ENCODE measurements at places on chromosomes 1 and 21.

DNA sequence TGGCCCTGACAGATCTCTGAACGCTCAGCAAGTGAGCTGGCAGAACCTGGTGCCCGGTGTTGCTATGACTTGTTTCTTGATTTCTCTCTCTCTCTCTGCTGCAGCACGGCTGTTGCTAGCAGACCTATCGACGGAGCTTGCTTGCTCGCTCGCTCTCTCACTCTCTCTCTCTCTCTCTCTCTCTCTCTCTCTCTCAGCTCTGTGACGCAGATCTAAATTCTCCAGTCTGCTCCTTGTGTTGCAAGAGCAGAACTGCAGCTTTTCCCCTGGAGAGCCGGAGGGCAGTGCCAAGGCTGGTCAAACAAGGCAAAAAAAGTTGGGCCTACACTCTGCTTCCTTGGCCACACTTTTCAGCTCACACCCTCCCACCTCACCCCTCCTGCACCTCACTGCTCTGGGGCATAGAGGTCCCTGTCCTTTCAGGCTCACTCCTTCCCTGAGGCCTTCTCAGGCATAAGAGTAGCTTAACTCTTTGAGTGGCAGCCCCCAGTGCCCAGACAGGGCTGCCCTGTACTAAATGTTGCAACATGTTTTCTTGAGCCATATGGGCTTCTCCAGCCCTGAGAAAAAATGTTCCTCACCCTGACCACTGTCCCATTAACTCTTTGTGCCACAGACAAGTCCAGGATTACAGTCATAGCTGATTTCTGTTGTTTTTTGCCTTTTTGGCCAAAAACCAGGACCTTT, 72.2 kb downstream of the CD46 start:
- peak; percentile 69 for DNase-seq

DNA sequence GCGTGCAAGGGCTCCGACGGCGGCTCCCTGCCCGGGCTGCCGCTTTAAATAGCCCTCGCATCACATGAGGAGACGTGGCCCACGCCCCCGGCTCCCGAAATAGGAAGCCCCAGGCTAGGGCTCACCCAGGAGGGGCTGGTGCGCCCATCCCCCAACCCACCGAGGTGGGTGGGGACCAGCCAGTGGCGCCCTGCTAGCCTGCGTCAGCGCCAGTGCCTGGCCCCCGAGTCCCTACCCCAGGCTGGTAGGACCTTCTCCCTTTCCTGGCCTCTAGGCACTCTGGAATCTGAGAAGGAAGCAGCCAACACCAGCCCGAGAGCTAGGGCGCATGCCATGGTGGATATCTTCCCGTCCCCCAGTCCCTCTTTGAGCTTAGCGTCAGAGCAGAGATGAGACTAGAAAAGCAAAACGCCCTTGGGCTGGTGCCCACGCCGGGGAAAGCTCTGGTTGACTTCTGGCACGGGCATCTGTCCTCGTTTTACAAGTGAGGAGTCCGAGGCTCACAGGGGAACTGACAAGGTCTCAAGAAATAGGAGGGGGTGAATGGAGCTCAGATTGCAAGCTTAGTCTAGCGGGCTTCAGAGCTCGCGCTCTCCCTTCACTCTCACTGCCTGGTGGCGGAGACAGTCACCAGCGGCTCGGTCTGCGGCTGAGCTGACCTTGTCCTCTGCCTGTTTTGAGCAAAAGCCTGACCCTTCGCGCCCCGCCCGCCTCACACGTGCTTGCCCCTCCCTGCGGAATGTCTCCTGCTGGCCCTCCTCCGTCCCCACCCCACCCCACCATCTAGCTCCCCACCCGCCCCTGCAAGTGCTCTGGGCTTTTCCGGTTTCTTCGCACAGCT, at the start of gene FABP3:
TSS of gene FABP3 (minus strand) at position 21 of the 841 bp plus-strand sequence. CDS start 62 bp downstream, outside the sequence.
- peak; percentile 19 for DNase-seq

DNA sequence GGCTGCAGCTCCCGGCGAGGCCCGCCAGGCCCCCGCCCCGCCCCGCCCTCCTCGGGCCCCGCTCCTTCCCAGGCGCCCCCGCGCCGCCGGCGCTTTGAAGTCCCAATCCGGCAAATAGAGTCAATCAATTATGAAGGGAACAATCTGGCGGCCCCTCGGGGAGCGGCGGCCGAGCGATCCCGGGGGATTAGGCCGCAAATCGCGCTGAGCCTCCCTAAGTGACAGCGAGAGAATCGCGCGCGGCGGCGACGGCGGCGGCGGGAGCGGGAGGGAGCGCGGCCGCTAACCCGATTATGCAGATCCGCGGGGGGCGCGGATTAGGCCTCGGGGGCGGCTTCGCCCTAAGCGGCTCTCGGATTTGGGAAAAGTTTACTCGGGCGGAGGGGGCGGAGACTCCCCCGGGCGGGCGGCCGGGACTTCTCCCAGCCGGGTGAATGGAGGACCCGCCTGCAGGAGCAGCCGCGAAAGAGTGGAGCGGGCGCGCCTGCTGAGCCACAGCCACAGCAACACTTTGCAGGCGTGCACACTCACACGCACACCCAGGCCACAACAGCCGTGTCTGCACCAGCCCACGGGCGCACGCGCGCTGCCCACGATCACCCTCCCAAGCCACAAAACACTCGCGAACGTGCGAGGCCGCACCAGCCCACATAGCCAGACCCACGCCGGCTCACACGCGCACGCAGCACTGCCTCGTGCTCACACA, 23.0 kb upstream of the DMBX1 start:
- no peak for DNase-seq

- DNase-seq: no peak
Measured at GRCh38 chr1:233714631-233715217, 100.8 kb downstream of the KCNK1 start.

GRCh38 chr1:205032508-205032907, 10.5 kb upstream of the CNTN2 start:
- DNase-seq: no peak

DNA sequence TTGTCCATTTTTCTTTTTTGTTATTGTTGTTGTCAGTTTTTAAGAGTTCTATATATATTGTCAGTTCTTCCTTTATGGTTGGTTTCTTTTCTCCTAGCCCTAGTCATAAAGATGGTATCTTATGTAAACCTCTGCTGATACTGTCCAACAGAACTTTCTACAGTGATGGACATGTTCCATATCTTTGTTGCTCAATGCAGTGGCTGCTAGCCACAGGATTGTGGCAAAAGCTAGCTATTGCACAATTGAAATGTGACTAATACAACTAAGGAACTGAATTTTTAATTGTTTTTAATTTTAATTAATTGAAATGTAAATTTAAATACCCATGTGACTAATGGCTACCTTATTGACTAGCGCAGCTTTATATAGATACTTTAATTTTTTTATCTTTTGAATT, 411.8 kb upstream of the PTBP2 start:
- DNase-seq: no peak

GRCh38 chr1:44568128-44568900, 106.0 kb downstream of the TMEM53 start:
- DNase-seq: no peak

DNA sequence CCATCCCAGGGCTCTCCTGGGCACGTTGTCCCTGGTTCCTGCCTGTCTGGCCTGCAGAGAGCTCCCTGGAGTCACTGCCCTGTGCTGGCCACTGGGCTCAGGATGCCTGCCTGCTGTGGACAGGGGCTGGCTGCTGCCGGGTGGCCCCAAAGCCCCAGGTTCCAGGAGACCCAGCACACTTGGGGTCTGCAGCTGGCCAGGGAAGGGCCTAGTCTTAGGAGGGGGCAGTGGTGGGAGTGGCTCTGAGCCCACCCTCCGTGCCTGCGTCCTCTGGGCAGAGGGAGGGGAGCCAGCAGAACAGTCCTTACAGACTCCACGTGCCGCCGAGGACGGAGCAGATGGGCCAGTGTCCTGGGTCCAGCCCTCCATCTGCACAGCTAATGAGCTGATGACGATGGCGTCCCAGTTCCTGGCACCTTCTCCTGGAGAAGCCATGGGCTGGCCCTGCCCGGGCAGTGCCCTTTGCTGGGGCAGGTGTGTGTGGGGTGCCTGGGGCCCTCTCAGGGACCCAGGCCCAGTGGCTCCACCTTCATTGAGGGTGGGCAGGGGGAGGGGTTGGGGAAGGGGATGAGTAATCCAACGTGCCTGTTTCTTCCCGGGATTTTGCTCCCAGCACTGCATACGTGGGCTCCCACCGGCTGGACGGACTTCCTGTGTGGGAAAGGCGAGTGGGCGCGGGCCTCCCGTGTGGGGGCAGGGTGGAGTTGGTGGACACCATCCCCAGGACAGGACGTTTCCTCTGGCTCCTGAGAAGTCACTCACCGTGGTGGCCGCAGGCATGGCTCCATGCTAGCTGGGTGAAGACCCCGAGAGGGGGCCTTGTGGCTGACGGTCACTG, 6.8 kb upstream of the PLCH2 start:
- DNase-seq: no peak

- no peak for DNase-seq
Measured at GRCh38 chr1:41868241-41868998, 50.3 kb downstream of the HIVEP3 start.

- DNase-seq: no peak
Measured at GRCh38 chr1:201184307-201185122, 6.1 kb upstream of the IGFN1 start.

GRCh38 chr1:35924838-35925237, 6.1 kb upstream of the AGO3 start:
- no peak for DNase-seq

DNA sequence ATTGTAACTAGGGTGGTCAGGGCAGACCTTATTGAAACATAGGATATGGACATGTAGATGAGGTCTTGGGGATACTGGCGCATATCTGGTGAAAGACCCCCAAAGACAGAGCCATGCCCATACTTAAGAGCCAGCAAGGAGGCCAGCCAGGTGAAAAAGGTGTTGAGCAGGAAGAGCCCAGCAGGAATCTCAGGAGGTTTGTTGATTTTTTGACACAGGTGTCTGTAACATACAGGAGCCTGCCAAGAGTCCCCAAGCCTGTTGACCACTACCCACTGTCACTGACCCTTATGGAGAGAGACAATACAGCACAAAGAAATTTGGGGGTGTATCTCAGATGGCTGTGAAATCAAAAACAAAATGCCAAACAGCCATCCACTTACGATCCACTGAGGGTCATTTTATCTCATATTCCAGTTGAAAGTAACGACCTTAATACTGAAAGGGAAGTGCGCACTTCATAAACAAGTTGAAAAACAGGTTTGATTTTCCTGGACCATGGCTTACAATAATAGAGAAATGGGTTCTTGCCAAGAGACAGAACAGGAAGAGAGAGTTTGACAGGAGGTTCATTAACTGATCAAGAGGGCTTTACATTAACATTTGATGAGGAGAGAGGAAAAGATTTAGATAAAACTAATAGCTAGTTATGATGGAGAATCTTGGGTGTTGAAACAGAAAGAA, 163.6 kb downstream of the GLUL start:
- no peak for DNase-seq

DNA sequence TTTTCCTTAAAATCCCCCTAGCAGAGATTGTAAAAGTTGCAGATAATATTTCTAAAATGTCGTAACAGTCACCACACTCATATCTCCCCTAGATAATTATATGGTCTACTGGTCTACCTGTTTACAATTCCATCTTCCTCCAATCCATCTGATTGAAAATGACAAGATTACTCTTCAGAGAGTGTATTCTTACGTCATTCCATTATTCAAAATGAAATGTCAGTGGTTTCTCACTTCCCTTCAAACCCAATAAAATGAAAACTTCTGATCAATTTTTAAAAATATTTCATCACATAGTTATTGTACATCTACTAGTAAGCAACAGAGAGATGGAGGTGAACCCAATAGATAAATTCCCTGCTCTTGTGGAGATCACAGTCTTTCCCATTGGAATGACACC, 202.2 kb upstream of the C8B start:
- DNase-seq: no peak

- DNase-seq: peak; percentile 62
Measured at GRCh38 chr1:160779626-160780397, 16.2 kb upstream of the LY9 start.

DNA sequence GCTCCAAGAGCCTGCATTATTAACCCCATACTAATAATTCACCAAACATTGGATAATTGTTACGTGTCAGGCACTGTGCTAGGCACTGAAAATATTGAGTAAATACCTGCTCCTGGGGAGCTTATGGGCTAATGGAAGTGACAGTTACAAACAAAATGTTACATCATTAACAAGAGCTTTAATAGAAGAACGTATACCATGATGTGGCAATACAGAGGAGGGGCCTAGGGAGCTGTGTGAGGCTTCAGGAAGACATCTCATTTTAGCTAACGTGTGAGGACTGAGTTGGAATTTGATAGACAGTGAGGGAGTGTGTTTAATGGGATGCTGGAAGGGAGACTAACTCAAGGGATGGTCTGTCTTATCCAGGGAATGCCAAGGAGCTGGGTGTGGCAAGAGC, 16.5 kb upstream of the TSPAN2 start:
- DNase-seq: no peak

DNA sequence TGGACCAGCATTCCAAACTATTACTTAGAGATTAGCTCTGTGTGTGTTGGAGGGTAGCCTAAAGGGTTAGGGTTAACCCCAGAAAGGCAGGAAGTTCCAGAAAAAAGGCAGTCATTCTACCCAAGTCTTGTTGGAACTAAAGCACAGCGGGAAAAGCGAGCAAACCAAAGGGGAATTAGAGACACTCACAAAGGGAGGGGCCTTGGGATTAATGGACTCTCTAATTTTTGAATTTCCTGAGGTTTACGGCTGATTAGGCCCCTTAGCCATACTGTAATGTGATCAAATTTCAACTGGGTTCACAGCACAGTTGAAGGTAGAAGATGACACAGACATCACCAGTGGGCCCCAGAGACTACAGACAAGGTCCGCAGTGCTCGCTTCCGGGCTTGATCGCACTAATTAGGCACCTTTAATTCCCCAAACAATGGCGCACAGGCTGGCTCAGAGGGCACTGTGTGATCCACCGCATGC, 28.3 kb downstream of the CAPZB start:
- no peak for DNase-seq

DNA sequence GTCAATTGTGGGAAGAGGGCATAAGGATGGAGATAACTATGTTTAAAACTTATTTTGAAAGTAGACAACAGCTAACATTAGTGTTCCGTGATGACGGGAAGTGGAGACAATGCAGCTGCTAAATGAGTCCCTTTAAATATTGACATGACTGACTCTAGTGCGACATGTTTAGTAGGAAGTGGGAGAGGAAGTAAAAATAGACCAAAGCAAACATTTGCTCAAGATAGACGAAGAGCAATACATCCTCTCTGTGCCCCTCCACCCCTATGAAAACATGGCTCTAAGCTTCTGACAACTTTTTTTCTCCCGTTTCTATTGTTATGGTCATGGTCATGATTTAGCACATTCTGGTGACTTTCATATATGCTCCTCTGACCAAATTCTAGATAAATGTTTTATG, 60.0 kb upstream of the HMCN1 start:
- no peak for DNase-seq

DNA sequence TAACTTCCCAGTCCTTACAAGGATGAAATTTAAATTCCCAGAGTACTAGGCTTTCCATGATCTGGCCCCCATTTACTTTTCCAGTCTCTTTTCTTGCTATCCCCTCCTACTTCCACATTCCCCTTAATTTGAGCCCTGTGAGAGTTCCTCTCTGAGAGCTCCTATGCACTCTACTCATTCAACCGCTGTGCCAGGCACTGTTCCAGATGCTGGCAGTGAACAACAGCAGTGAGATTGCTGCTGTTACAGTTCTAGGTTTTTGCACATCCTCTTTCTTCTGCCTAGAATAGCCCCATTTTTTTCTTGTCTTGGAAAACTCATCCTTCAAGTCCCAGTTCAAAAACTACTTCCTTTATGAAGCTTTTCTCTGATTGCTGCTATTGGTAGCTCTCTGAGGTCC, 18.8 kb downstream of the ATF6 start:
- DNase-seq: no peak

- DNase-seq: no peak
Measured at GRCh38 chr1:92956254-92957029, 4.8 kb downstream of the DIPK1A start.

GRCh38 chr1:165408518-165408917, 36.4 kb downstream of the RXRG start:
- no peak for DNase-seq

GRCh38 chr1:93288558-93288957, 57.1 kb upstream of the DR1 start:
- DNase-seq: no peak

All from stimulated activated CD4-positive, alpha-beta T cell treated with anti-CD3 and anti-CD28 coated beads, Interleukin-2, amount 100 ng/mL, for 24 hours (primary cell).